SK-N-SH treated with all-trans-retinoic acid at 6 μM for 48 hours (cell line): ENCODE measurements at places on chromosomes 1 and 21.

- ATAC-seq: no peak
These were observed 529.8 kb downstream of the KIF26B start for GRCh38 chr1:245684571-245684970.

DNA sequence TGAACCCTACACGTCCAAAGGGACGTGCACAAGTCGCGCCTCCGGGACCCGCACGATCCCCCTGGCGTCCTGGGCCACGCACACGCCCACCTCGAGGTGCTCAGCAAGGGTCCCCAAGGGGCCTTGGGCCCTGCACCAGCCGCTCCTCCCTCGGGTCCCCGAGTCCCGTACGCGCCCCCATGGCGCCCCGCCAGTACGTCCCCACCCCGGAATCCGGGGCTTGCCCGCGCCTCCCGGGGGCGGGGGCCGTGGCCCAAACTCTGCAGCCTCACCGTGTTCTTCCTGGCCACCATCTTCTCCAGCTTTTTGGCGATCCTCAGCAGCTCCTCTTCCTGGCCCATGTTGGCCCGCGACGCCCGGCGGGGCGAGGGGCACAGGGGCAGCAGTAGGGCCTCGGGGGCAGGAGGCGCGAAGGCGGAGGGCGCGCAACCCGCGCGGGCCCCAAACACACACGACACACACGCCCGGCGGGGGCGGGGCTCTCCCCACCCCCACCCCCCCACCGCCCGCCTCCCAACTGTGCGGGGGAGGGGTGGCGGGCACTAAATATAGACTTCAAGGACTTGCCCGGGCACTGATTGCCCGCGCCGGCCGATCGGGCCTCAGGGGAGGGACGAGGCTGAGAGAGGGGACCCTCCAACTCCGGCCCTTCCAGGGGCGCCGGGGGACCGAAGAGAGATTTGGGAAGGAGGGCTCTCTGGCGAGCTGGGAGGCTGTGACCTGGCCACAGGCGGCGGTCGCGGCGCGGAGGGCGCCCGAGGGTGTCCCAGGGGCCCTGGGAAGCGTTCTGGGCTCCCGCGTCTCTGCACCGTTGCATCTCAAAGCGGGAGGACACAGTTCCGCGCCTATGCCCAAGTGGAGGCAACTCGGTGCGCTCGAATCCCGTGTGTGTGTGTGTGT, at the start of gene TCEA3:
TSS of gene TCEA3 (minus strand) at position 456 of the 900 bp plus-strand sequence. CDS start at position 341, 115 bp downstream.
- no peak for ATAC-seq

DNA sequence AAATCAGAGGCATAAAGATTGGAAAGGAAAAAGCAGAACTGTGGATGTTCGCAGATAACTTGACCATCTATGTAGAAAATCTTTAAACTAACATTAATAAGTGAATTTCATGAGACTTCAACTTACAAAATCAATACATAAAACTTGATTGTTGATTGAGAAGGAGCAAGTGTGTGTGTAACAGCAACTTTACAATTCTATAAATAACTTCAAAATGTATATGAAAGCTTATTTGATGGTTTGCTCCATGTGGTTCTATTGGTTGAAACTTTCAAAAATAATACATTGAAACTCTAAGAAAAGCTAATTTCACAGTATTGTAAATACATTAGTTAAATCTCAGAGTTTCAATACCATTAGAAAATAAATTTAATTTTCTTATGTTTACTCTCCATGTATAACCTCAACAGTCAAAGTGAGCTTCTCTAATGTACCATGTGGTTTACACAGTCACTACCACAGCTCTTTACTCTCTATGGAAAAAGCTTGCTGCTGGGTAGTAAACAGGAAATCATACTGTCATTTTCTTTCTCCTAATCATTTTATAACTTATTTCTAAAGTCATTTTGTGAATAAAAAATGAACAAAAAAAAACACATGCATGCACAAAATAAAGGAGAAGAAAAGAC, 12.0 kb downstream of the AKT3 start:
- no peak for ATAC-seq

DNA sequence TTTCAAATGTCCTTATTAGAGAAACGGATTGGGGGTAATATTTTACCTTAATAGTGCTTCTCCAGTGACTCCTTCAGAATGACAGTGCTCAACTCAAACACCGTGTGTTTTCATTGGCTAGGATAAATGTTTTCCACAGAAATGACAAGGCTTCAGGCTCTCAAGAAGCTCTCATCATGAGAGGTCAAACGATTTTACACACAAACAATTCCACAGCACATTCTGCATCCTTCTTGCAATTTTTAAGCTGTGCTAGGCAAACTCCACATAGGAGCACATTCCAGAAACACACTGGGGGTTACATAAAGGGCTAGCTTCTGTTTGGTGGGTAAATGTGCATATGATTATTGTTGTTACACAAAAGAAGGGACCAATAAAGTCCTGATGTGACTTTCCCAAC, 75.5 kb upstream of the IPO9 start:
- peak; percentile 5; the same call in 1 of the 3 replicates for ATAC-seq

DNA sequence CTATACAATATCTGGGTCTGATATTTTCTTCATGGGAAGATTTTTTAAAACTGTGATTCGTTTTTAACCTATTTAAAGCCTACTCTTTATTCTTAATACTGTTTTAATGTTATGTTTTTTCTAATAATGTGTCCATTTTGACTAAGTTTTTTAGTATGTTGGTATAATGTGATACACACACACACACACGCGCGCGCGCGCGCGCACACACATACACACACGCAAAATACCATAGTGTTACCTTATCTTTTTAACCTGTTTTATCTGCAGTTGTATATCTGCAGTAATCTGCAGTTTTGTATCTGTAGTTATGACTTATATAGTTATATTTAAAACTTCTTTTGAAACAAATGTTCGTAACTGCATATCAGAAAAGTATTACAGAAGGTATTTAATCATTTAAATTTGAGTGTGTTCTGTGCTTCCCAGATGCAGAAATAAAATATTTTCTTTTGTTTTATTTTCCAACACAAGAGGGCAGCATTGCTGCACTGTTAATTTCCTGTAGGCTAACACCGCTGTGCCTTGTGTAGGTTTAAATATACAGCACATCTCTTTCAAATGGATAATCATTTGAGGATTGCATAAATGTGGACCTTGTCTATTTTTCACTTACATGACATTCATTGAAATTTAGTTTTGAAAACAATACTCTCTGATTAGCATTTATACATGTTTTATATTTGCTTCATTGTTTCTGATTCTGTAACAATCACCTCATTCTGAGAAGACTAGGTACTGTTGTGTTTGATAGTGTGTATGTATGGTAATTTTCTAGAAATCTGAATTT, 166.1 kb downstream of the PDE4B start:
- peak; percentile 88 for ATAC-seq
